ENCODE measurements at places on chromosomes 13 and 19.

- DNase-seq = no peak
Observed at GRCh38 chr19:36686365-36687213, 823 bp upstream of the ZNF567 start.

DNA sequence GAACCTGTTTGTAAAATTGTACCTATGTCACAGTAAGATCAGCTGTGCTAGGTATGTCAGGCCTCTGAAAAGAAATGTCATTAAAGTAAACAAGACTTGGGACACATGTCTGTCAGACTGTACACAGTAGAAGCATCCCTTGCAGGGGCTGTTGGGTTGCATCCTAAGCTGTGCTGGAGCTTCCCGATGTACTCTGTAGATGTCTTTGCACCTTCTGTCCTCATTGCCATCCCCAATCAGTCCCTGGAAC, 48.7 kb upstream of the GPR183 start:
- DNase-seq = no peak

- DNase-seq = no peak
Observed at GRCh38 chr19:46609511-46610412, 8.6 kb downstream of the CALM3 start.

DNA sequence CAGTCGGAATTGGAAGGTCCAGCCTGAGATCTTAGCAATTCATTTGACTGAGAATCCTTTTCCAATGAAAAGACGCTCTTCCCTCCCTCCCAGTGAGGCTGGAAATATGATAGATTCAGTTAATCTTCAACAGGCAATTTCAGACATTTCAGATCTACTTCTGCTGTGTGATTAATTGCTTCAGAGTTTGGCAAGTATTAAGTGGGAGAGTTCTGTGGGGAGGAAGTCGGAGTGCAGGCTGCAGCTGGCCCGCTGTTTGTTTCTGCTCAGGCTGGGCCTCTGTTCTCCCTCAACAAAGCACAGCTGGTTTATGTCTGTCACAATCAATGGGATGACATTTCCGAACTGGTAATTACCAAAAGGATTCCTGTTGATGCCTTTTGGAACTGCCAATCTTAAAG, 178.2 kb downstream of the NDFIP2 start:
- DNase-seq = no peak

- no peak for DNase-seq
Observed at GRCh38 chr13:106139377-106139776, 396.1 kb downstream of the EFNB2 start.

Data from stimulated activated CD4-positive, alpha-beta T cell treated with anti-CD3 and anti-CD28 coated beads, Interleukin-15, amount 100 ng/mL, for 24 hours (primary cell).